Stimulated activated CD8-positive, alpha-beta memory T cell treated with anti-CD3 and anti-CD28 coated beads, Interleukin-12 subunit alpha, Interleukin-12 subunit beta, amount 100 ng/mL, for 1 hour (primary cell): ENCODE measurements at places on chromosomes 5 and 9.

GRCh38 chr5:6570530-6570929 lies 62.3 kb downstream of the NSUN2 start:
- DNase-seq = no peak

DNA sequence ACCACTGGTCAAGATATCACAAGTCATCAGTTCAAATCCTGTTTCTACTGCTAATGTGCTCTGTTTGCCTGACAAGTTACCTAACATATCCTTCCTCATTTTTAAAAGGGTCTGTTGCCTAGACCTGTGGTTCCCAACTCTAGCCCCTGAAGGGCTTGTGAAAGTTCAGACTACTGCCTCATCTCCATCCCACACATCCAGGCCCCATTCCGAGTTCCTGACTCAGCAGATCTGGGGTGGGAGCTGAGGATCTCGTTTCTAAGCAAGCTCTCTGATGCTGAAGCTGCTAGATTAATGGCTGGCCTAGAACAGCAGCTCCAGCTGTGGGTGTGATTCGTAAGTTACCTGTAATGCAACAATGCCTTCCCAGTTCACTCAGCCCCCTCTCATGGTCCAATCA lies 32.5 kb downstream of the S1PR3 start:
- DNase-seq = no peak

GRCh38 chr9:137180491-137180890 lies 7.9 kb downstream of the ANAPC2 start:
- no peak for DNase-seq

GRCh38 chr5:149113669-149114068 lies 27.6 kb upstream of the ABLIM3 start:
- DNase-seq = no peak

DNA sequence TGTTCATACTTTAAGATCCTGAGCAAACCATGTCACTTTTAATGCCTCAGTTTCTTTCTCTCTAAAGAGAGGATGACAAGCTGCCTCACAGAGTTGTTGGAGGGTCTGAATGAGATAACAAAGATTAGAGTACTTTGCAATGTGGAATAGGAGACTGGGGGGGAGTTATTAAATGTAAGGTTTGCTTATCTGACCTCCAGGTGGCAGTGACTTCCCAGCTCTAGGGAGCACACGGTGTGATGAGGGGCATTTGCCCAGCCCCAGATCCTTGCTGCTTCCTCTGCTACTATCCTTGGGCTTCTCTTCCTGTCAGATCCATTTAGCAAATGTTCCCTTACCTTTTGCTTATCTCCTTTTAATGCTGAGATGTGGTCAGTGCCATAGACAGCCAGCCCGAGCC lies 30.7 kb downstream of the ENHO start:
- DNase-seq = no peak

DNA sequence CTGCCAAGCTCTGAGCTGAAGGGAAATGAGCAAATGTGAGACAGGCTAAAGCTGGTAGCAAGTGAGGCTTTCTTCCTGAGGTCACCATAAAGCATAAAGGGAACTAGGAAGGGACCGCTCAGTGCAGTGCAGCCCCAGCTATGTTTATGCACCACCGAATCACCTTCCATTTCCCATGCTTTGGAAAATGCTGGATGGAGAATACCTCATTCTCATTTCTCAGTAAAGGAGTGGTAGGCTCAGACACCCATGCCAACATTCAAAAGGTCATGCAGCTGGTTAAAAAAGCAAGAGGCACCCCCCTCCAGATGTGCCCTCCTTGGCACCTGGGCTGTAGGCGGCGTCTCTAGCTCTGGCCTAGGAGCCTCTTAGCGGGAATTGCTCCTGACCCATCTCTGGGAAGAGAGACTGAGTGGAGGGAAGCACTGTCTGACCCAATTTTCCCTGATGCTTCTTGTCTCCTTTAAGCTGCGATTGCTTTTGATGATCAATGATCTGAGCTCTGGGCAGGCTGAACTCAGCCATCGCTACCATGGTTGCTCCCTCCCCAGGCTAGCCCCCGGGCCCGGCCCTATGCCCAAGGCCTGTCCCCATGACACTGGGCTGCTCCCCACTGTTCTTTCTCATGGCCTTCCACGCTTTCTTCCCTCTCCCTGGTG lies 58.7 kb downstream of the ZNF354C start:
- no peak for DNase-seq

DNA sequence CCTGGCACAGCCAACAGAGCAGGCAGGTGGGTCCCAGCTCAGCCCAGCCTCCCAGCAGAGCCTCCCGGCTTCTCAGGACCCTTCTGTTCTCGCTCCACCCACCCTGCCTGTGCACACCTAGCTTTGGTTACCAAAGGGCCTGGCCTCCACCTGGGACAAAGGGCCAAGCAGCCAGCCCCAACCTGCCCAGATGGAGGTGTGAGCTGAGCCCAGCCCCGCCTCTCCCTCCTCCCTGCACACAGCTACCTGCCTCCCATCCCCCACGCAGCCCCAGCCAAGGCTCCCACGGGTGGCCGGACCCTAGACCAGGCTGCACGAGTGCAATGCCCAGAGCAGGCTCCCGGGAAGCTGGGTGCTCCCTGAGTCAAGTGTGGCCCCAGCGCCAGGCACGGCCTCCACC lies 5.6 kb downstream of the TPRN start:
- no peak for DNase-seq

- no peak for DNase-seq
These were observed 36.9 kb downstream of the PCSK5 start for GRCh38 chr9:75927356-75927755.

GRCh38 chr9:127682351-127683136 lies 24.2 kb upstream of the CFAP157 start:
- DNase-seq = no peak

- no peak for DNase-seq
These were observed 260.7 kb downstream of the CHSY3 start for GRCh38 chr5:130164966-130165365.

GRCh38 chr9:7226007-7226640 lies 468.4 kb downstream of the KDM4C start:
- no peak for DNase-seq

DNA sequence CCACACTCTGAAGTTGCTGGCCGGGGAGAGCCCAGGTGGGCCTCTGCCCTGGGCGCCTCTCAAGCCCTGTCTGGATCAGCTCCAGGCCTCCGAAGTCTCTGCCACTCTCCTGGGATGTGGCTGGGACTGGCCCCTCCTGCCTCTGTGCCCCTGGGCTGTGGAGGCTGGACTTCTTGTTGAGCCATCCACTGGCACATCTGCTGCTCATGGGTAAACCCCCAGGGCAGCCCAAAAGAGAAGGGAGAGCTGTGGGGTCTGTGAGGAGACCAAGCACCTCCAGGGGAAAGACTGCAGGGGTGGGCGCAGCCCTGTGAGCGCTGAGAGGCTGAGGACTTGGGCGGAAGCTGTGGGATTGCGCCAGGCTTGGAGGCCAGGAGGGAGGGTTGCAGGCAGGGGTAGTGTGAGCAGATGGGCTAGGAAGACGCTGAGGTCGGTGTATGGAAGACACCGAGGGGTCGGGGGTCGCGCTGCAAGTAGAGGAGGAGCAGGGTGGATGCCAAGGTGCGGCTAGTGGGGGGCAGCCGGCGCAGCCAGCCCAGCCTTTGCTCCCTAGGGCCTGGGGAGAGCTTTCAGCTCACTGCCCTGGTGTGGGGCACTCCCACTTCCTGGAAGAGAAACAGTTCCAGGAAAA lies 118.1 kb downstream of the WNK2 start:
- DNase-seq = no peak

GRCh38 chr5:13303445-13303844 lies 641.0 kb downstream of the DNAH5 start:
- DNase-seq = no peak

DNA sequence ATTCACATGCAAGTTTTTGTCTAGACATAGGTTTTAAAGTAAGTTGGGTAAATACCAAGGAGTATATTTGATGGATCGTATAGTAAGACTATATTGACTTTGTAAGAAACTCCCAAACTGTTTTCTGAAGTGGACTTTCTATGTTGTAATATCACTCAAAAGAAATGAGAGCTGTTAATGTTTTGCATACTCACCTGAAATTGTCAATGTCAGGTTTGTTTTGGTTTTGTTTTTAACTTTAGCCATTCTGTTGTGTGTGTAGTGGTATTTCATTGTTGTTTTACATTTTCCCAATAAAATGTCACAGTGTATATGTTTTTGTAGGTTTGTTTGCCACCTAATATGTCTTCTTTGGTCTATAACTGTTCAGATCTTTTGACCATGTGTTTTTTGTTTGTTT lies 375.7 kb upstream of the CDH9 start:
- no peak for DNase-seq

DNA sequence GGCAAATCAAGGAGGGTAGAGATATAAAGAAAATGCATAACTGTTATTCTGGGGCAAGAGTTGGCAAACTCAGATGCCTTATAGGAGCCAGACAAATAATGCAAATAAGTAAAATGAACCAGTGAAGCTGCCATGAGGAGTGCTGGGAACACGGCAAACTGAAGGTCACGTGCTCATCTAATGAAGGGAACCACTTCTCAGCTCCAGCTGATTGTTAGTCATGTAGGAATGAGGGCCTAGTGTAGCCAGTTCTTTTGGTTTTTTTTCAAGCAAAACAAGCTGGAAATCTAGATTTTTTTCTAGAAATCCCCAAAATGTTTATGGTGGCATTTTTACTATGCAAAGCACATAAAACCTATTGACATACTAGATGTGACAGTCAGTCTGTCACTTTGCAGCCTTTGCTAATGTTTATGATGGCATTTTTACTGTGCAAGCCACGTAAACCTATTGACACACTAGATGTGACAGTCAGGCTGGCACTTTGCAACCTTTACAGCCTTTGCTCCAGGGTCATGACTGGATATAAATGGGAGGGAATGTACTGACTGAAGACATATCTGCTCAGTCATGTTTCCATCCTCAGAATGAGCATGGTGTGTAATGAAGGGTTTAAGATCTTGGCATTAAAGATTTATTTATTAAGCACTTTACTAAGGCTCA lies 39.4 kb downstream of the RUSC2 start:
- no peak for DNase-seq

- DNase-seq = no peak
These were observed 196.3 kb downstream of the FBXO4 start for GRCh38 chr5:42121401-42121800.

- no peak for DNase-seq
These were observed 4.6 kb downstream of the CEL start for GRCh38 chr9:133066181-133066983.

GRCh38 chr5:124065508-124065907 lies 553.5 kb downstream of the CSNK1G3 start:
- no peak for DNase-seq

GRCh38 chr5:36691226-36691625 lies 84.8 kb downstream of the SLC1A3 start:
- no peak for DNase-seq

DNA sequence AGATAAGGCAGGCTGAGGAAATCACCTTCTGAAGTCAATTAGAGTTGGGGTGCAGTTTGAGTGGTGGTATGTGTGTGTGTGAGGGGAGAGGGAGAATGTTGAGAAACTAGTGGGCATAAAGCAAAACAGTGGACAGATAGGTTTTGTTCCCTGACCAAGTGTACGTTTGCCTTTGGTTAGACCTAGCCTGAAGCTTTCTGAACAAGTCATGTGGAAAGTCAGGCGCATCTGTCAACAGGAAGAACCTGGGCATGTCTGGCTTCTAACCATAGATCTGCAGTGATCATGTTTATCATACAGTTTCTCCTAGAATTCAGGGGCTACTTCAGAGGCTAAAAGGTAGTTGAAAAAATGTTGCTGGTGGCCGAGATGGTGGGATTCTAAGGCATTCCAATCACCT lies 143.2 kb upstream of the PCA3 start:
- DNase-seq = no peak

GRCh38 chr5:172593306-172593705 lies 47.8 kb upstream of the NEURL1B start:
- no peak for DNase-seq

GRCh38 chr9:90499761-90500160 lies 142.9 kb downstream of the DIRAS2 start:
- DNase-seq = no peak

DNA sequence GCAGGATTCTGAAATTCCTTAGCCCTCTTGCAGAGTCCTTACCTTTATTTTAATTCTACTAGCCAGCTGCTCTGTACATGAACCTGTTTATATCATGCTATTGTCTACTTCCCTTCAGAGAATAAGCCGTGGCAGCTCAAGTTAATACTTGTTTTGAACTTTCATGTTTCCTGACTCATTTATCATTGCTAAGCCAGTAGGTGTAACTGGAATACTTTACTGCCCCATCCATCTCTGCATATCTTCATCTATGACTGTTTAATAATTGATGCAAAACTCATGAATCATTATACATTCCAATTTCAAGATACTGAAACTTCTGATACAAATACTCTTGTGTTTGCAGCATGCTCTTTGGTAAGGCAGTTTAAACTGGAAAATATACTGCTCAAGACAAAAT lies 174.7 kb downstream of the PPP2R2B start:
- no peak for DNase-seq

DNA sequence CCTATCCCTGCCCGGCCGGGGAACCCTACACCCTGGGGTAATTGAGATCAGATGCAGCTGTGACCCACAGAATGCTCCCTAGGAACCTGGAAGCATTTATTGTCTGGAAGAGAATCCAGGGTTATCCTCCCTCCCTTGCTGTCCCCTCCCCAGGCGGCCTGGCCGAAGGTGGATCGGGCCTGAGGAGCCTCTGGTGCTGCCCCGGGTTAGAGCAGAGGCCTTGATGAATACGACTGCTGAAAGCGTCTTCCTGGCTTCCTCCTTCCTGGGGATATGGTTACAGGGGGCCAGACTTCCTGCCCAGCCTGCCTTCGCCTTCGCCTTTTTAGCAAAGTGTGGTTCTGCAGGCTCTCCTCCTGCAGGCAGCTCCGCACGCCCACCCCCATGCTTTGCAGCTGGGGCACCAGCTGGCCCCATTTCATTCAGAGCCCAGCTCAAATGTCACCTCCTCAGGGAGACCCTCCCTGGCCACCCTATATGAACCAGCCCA lies 22.5 kb upstream of the PTGS1 start:
- DNase-seq = no peak

DNA sequence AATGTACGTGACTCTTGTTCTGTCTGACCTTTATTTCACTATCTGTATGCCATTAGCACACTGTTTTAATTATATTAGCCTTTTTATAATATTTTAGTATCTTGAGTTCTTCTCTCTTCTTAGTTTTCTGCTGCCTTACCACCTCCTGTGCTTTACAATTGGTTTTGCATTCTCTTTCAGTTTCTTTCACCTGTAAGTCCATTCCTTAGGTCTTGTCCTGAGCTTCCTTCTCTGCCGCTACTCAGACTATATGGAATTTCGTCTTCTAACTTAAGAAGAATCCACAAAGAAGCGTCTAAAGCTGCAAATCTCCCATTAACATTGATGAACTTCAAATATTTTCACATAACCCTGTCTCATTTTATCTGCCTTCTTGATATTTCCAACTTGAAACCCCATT lies 642.9 kb downstream of the MAT2B start:
- no peak for DNase-seq

DNA sequence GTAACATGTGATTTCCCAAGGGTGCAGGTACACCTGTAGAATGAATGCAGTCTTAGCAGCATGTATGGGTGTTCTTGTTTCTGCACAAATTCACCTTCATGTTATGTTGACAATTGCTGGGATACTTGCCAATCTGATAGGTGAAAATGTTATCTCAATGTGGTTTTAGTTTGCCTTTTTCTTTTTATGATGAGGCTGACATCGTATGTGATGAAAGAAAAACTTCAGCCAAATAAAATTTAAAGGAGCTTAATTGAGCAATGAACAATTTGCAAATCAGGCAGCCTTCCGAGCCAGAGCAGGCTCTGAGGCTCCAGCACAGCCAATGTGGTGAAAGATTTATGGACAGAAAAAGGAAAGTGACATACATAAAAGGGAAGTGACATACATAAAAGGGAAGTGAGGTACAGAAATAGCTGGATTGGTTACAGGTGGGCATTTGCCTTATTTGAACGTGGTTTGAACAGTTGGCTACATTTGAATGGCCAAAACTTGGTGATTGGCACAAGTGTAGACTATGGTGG lies 10.5 kb downstream of the TAL2 start:
- DNase-seq = no peak
